Type B pancreatic cell (in vitro differentiated cells): ENCODE measurements at places on chromosomes 6 and 20. TPM values are rescaled to one million over a fixed set of nuclear protein-coding genes. Genes with fewer than 3 reads are reported as not detected.

Gene EDN3
- total RNA-seq, result 2.3 and 30.4 TPM in 2 replicates

Gene BCAS1
- 10.7 and 43.3 TPM in 2 replicates for total RNA-seq

Gene SGK2
- 9.9 and 10.7 TPM in 2 replicates for total RNA-seq

Gene MATN4
- 0.75 TPM in 1 of 2 replicates, not detected in the other for total RNA-seq

Gene IP6K3
- total RNA-seq, result 0.75 TPM in 1 of 2 replicates, not detected in the other

Gene JPH2
- 4.9 and 17.3 TPM in 2 replicates for total RNA-seq

Gene ESF1
- total RNA-seq, result 12.6 and 17.7 TPM in 2 replicates

Gene MDFI
- 53.9 and 94.5 TPM in 2 replicates for total RNA-seq

Gene PEX3
- 12.8 and 13.1 TPM in 2 replicates for total RNA-seq

Gene WFDC12
- total RNA-seq, result not detected in 2 replicates

Gene PPP1R14C
- 12.6 and 19.2 TPM in 2 replicates for total RNA-seq

Gene SDHAF4
- 13.6 and 17.6 TPM in 2 replicates for total RNA-seq

Gene POU3F2
- total RNA-seq, result 1.4 and 2.1 TPM in 2 replicates

Gene PRDM13
- total RNA-seq, result not detected in 2 replicates

Gene RIPPLY2
- 1.6 and 1.8 TPM in 2 replicates for total RNA-seq

Gene TRAPPC3L
- total RNA-seq, result 0.27 and 0.31 TPM in 2 replicates
